PC-3 (cell line): ENCODE measurements at places on chromosomes 1 and 21. TPM values are rescaled to one million over a fixed set of nuclear protein-coding genes. Genes with fewer than 3 reads are reported as not detected.

DNA sequence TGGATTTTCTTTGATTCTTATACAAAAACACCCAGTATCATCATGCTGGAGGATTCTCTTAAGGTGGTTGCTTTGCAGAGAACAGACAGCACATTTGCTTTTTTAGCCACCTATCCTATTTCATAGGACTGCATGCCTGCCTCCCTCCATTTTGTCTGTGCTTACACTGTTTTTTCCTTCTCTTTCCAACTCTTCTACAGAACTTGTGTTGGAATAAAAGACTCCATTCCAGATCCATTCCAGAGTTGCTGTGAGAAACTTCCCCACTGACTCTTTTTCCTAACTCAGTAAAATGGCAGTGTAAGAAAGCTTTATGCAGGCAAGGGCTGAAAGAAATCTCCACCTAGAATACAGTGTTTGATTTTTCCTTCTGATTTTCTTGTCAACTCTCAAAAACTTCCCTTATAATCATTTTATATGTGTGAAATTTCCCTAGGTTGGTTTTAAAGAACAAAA is 5.2 kb upstream of the ARID1A start:
- no peak for DNase-seq
- peaks cover 27% of the 10 kb centered on the region for H3K4me1 ChIP-seq
- no peak overlapping the region for H3K4me3 ChIP-seq
- no peaks in the 10 kb centered on the region for H3K27me3 ChIP-seq

Gene IFNLR1
- 8.9 and 9.5 TPM in 2 replicates for total RNA-seq

DNA sequence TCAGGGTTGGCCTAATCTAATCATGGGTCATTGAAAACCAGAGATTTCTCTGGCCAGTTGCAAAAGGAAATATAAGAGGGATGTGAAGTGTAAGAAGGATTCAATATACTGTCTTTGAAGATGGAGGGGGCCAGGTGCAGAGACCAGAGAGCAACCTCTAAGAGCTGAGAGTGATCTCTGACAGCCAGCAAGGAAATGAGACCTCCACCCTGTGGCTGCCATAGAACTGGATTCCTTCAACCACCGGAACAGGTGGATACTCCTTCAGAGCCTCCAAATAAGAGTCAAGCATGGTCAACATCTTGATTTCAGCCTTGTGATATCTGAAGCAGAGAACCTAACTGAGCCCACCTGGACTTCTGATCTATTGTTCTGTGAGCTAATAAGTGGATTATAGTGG is 128.4 kb downstream of the CYYR1 start:
- H3K4me3 ChIP-seq = no peak overlapping the region
- peaks cover 12% of the 10 kb centered on the region; the same call in 1 of the 2 replicates for H3K4me1 ChIP-seq
- no peak overlapping the region for H3K27ac ChIP-seq
- no peaks in the 10 kb centered on the region for H3K36me3 ChIP-seq

Gene LEMD1
- 4.0 TPM in 1 of 2 replicates, not detected in the other for total RNA-seq

Gene KCNE2
- not detected in 2 replicates for total RNA-seq

Gene PTPN14
- 12.6 and 17.1 TPM in 2 replicates for total RNA-seq

DNA sequence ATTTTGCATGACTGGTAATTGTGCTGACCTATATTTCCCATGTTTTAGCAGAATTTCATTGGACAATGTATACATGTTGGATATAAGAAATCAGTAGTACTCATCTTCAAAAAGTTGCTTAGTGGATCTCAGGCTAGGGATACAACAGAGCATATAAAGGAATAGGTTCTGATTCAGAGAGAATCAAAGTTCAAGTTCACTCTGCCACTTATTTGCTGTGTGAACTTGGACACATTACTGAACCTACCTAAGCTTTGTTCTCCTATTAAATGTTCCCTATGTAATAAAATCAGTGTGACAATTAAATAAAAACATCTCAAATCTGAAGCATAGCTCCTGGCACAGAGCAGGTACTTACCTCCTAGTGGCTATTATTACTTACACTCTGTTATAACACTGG is 9.3 kb downstream of the CD58 start:
- peaks cover 13% of the 10 kb centered on the region for H3K4me1 ChIP-seq
- H3K36me3 ChIP-seq = no peaks in the 10 kb centered on the region
- no peak overlapping the region for H3K4me3 ChIP-seq
- H3K27ac ChIP-seq = no peak overlapping the region
- H3K27me3 ChIP-seq = no peaks in the 10 kb centered on the region

Gene EFNA1
- total RNA-seq = 29.4 and 49.9 TPM in 2 replicates
